Posterior cingulate gyrus (tissue), 11 donors: ENCODE measurements at places on chromosomes 7 and 10.

DNA sequence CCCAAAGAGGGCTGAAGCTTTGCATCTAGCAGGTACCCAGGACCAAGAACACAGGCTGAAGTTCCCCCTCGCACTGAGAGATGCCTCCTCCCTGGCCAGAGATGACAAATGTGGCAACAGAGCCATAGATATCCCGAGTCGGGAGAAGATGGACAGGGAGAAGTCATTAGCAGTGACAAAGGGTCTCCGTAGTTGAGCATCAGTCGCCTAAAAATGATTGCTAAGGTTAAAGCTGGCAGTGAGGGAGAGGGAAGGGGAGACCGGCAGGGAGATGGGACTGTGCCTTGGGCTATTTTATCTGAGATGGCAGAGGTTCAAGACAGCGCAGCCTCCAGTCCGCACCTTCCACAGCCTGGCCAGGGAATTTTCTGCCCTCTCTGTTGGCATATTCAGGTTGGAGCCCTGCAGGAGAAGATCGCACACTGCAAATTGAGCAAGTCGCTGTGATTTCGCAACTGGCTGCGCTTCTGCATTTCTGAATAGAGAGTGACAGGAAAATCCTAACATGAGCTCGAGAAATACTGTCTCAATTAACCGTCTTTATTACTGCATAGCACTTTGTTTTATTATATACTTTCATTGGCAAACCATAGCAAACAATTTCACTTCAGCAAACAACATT is 238.9 kb upstream of the GPR26 start:
- DNase-seq, result no peak

GRCh38 chr7:108132551-108133265 is 2.5 kb upstream of the LAMB4 start:
- DNase-seq, result no peak

DNA sequence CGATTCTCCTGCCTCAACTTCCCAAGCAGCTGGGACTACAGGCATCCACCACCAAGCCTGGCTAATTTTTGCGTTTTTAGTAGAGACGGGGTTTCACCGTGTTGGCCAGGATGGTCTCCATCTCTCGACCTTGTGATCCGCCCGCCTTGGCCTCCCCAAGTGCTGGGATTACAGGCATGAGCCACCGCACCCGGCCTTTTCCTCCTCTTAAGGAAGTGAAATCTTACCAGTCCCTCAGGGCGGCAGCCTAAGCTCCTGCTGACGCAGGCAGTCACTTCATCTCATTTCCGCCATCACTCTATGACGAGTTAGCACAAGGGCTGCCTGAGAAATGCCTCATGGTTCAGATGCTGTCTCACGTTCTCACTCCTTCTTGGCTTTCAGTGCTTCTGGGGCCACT is 246.0 kb upstream of the SHH start:
- DNase-seq, result no peak

DNA sequence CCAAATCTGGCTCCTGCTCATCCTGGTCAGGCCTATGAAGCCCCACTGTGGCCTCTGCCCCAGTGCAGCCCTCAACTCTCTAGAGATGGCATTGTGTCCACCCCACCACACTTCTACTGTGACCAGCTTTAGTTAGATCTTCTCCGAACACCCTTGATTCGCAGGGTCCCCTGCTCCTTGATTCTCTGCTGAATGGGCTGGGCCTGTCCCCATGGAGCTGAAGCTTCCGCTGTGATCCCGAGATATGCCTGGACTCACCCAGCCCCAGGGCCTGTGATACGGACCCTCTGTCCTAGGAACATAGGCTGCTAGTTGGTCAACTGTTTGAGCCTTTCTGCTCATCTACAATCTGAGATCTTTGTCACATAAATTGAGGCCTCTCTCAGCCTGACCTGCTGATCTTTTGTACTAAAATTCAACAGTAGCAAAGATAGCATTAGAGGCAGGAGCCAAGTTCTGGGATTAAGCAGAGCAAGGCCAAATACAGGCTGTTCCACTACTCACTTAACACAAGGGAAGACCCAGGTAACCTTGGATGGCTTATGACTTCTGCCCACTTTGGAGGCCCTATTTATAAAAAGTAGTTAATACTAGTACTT is 6.5 kb upstream of the PPIF start:
- no peak for DNase-seq

DNA sequence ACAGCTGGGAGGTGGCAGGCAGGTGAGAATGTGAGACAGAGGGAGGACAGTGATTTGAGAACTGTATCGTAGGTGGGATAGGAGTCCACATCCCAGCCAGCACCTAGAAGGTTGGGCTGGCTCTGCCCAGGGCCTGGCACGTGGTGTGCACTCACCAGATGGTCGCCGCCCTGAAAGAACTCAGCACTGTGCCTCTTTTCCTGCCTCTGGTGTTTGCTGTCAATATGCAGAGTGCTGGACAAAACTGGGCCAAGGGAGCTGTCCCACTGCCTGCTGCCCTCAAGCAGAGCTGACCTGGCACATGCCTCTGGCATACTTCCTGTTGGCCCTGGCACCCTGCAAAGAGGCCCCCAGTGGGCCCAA is 36.8 kb downstream of the CHST3 start:
- no peak for DNase-seq

DNA sequence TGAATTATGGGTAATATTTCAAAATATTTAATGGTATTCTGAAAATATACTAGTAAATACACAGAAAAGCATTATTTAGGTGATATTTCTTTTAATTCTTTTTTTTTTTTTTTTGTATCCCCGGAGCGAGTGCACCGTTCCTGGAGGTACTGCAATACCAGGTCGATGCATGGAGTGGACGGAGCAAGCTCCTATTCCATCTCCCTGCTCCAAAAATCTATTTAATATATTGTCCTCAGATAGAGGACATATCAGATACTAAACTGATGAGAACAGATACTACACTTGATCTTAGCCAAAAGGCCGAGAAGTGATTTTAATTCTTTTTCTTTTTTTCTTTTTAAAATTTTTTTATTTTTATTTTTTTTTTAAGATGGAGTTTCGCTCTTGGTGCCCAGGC is 10.8 kb downstream of the BTRC start:
- DNase-seq, result no peak

DNA sequence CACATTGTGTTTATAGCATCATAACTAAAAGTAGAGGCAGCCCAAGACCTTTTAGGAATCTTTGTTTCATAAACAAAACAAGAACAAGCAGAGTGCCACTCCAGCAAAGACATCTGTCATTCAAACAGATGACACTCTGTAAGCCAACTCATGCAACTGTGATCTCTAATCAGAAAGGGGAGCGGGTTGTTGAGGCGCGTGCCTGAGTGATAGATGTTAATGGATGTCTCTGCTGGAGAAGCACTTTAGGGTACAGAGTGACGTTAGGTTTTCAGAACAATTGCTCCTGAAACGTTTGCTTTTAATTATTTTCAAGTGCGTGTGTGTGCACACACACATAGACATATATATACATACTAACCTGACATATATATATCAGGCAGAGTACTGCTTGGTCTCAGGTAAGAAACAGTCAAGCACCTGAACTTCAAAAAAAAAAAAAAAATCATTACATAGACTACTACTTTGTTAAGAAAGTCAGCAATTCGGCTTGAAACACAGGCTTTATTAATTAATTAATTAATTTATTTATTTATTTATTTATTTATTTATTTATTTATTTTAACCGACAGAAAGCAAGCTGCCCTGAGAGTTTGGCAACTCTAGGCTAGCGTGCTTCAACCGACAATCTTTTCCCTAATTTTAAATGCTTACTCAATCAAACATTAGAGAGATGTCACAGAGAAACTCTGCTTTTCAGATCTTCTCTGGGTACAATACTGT is 109.1 kb downstream of the POU6F2 start:
- no peak for DNase-seq

- no peak for DNase-seq
Observed at GRCh38 chr10:122376364-122376961, 2.0 kb downstream of the PLEKHA1 start.

DNA sequence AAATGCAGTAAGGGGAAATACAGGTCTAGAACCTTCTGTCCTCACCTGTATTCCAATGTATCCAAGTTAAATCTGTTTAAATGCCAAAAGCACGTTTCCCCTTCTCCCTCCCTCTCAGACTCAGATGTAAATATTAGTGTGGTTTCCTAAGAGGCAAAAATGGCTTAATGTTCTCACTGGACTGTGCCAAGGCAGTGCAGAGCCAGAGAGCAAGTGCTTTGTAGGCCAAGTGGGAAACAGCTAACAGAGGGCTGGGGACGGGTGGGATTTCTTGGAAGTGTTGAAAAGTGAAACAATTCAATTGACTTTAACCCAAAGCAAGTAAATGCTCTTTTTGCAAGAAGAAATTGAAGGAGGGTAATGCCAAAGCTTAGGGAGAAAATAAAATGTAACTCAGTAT is 103.1 kb downstream of the GSAP start:
- no peak for DNase-seq

DNA sequence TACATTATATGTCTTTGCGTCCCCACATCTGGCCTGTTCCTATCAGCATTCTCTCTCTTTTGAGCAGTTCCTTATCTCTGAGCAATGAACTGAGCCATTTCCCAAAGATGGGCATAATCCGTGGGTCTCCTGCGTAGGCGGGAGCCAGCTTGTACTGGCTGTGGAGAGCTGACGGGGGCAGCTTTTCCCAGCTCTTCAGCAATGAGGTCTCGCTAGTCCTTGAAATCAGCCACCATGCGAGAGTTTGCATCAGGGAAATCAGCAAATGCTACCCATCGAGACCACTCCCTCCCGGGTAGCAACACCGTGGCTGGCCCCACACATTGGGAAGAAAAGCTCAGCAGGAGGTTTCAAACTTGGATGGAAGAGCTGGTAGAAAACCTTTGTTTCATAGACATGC is 51.9 kb upstream of the FAM180A start:
- no peak for DNase-seq

GRCh38 chr7:43363035-43363791 is 219.7 kb upstream of the STK17A start:
- DNase-seq, result no peak

DNA sequence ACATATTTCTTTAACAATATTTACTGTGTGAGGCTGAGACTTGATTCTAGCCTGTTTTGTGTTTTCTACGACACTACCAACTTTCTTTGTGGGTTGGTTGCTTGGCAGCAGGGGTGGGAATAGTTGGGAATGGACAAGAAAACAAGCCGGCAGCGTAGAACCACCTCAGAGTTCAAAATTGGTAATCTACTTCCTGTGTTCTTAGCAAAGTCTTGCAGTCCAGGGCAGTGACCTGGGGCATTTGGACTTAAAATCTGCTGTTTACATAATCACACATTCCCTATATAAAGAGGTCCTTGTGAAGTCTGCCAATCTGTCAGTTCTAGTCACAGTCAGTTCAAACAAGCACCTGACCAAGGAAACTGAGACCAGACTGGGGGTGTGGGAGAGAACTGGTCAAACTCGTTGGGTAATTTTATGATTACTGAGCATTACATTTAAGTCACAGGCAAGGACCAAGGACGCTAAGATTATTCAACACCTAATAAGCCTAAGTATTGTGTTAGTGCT is 167.9 kb downstream of the CPEB3 start:
- DNase-seq, result no peak

DNA sequence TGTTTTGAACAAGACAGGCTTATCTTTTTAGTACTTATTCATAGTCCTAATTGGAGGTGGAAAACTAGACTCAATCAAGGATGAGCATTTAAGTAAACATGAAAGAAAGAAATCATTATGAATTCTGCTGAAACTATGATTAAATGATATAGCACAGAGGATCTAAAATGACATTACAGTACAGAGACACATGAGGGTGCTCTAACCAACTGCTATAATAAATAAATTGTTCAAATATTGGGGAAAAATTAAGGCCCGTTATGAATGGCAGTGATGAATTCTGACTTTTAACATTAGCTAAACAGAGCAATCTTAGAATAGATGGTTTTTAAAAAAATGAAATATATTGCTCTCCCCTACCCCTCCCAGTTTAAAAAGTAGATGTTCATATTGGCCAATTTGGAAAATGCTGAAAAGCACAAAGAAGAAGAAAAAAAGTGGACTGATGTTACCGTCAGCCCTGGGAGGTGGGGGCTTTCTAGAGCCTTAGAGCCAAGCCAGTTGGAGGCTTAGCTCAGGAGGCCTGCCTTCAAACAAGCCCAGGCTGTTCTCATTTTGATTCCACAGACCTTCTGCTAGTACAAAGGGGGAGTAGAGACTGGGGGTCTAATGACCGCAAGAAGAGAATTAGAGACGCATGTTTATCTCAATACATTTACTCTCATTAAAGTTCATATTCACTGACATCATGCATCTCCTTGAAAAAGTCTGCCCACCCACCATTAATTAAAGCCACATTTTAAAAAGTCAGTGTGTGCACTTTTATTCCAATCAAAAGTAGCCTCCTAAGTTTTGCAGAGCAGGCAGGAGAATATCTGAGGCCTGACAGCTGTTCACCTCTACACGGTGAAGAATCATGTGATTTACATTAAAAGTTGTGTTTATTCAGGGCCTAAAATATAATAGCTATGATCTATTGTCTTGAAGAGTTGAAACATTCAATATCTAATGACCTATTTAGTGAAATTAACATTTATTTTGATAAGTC is 10.0 kb downstream of the WNT2 start:
- DNase-seq, result no peak

DNA sequence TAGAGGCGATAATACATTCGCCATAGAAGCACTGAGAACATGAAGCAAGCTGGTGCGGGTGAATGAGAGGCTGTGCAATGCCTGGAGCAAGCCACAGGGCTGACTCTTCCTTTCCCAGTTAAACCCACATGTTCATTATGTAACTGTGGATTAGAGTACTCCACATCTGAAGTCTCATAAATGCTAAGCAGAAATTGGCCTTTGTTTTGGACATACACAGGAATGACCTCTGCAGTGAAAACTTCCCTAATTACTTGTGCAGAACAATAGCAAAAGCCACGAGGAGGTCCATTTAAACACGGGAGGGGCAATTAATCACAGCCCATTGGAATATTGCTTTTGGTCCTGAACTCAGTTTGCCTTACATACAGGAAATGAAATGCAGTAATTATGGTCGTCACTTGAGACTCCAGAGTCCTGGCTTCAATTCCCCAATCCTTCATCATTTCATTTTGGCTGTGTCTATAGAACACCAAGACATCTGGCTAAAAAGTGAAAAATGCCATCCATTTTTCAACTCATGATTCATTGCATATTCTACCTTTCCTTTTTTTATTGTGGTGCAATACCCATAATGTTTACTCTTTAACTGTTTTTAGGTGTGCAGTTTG is 78.7 kb upstream of the CXCL12 start:
- DNase-seq, result no peak

DNA sequence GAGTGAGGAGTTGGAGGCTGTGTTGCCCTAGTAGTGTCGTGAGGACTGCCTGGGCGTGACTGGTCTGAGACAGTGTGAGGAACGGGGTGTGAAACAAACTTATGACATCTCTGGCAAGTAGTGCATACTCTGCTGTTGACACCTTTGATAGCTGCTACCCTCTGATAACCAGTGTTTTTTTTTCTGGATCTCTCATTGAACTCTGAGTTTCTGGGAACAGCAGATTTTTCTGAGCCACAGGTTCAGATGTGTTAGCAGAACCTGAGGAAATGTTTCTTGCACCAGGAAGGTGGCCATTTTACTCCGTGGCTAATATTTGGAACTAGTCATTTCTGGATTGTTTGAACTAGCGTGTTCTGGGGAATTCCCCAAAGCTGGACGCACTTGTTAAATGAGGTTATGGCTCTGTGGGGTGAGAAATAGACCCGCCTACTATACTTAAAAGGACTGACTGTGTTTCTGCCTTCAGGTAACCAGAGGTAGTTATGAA is 52.9 kb downstream of the AUTS2 start:
- no peak for DNase-seq
